ENCODE measurements at places on chromosomes 2 and 18.

DNA sequence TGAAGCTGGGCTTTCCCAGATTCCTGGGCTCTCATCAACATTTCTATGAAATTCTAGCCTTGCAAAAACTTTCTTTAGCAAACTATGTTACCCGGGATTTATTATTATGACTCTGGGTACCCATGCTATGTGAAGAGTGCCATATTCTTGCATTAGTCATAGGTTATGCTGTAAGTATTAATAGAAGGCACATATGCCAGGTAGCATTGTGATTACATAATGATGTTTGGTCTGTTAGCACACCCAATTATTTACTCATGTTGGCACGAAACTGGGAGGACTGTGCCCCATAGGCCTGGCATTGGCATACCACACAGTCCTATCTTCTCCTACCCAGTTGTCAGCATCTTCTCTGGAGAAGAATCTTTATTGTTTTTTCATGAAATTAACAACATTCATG, 171.0 kb downstream of the SLC4A3 start:
- no peak for DNase-seq

DNA sequence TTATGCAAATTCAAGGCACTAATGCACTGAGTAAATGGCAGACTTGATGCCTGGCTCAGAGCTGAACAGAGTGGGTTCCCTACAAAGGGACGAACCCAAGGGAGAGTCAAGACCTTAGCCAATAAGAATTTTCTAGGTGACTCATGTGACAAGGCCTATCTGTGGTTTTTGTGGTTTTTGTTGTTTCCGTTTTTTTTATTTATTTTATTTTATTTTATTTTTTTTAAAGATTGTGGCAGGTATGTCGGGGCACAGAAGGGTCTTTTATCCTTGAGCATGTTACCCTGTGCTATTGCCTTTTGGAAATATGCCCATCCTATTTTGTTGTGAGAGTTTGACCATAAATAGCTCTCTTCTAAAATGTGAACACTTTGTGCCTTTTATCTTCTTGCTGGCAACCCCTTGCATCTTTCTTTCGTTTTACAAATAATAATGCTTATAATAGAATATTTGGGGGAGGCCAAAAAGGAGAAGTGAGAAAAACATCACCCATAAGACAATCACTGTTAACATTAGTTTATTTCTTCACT, 113.4 kb upstream of the AQP4 start:
- no peak for DNase-seq

- DNase-seq: peak; percentile 7
Observed at GRCh38 chr2:220811952-220812570, 760.0 kb downstream of the EPHA4 start.

- no peak for DNase-seq
Observed at GRCh38 chr2:63591566-63592175, 2.9 kb downstream of the MDH1 start.

DNA sequence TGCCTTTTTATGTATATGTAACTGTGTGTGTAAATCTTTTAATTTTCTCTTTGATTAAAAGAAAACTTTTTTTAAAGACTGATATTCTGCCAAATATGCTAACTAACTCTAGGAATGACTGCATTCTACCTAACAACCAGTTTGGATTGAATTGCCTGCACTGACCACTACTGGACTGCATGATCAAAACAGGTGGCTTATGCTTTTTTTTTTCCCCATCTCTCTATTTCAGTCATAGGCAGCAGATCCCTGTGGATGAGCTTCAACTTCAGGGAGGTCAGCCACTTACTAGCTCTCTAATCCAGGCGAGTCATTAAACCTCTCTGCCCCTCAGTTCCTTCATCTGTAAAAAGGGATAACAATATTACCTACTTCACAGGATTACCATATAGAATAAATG, 138.6 kb upstream of the SERTAD2 start:
- DNase-seq: no peak

- no peak for DNase-seq
Observed at GRCh38 chr2:45370369-45370768, 240.7 kb downstream of the SRBD1 start.

- DNase-seq: no peak
Observed at GRCh38 chr2:114405247-114406116, 37.0 kb upstream of the DPP10 start.

DNA sequence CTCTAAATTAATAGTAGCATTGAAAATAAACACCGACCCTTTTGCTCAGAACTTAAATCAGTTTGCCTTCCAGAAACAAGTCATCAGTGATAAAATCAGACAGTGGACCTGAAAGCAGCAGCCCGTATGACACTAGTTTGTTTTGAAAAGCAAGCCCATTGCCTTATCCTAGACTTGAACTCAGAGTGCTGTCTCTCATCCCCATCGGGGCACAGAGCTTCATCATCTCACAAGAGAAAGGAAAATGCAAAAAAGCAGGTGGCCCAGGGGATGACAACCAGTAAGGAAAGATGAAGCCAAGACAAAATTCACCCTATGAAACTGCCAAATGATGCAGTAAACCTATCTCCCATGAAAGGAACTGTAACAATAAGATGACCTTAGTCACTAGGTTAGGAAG, 71.2 kb downstream of the CERKL start:
- no peak for DNase-seq

DNA sequence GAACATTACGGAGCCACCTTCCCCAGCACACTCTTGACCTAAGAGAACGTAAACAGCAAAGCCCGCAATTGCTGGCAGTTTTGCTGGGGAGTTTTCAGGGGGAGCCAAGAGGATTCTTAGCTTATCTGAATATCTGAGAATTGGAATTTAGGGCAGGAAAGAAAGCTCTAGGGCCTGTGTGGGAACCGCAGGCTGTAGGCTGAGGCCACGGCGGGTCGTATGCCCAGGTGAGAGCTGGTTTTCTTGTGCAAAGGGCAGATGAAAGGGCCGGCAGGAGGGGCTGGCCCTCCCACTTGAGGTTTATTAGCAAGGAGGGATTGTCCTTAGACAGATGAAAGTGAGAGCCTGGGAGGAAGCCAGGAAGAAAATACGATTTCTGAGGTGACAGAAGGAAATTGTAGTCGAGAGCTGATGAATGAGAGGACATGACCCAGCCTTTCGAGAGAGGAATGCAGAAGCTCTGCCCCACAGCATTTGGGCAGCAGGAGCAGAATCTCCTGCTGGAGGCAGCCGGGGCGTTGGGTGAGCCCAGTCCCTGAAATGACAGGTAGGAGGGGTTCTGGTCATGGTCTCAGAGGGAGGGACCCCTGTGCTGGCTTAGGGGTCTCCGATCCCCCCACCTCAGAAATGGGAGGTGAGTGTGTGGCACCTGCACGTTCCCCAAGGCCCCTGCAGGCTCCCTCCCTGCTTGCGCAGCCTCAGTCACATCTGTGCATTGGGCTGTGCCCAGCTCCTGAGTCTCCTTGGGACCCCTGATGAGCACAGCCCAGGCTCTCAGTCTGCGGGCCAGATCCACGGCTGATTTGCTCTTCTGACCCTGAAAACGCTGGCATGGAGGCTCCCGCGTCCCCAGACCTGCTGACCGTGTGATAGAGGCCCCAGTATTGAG, 61.1 kb downstream of the CABLES1 start:
- no peak for DNase-seq

GRCh38 chr2:196278491-196278911, 107.1 kb upstream of the STK17B start:
- no peak for DNase-seq

DNA sequence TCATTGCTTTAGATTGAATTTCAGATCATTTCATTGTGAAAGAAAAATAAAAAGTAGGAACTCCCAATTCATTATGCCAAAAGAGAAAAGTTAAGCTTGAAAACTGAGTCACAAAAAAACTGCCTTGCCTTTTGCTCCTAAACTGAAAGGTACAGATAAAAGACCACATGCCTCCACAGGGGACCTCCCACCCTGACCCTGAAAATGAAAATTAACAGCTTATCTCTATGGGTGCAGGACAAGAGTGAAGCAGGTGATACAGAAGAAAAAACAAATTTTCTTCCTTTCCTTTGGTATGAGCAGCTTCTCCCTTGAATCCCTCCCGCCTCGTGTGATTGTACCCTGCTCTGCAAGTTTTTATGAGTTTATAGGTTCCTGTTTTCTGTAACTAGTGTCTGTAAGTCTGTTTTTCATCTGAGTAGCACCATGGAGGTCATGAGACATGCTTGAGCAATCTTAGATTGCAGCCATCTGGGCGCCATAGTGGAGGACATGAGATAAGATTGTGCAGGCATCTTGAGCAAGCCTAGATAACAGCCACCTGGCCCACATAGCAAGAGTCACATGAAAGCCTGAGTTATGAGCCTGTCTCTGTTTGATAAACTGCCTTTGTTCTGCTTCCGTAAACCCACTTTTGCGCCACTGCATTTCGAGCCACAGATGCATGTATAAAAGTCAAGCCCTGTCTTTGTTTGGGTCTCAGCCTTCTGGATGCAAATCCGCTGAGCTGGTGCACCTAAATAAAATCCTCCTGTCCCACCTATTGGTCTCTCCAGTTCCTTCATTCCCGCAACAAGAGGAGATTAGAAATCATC, 56.2 kb upstream of the DYNC1I2 start:
- DNase-seq: no peak

- DNase-seq: no peak
Observed at GRCh38 chr18:46369323-46369722, 265.1 kb downstream of the HAUS1 start.

All from GM04504 (cell line).